ELR (cell line): ENCODE measurements at places on chromosomes 12 and 14.

GRCh38 chr12:46549527-46550265 is 177.1 kb upstream of the SLC38A2 start:
- peak; percentile 97 for DNase-seq

GRCh38 chr14:85533023-85533860 is 3.3 kb downstream of the FLRT2 start:
- peak; percentile 86 for DNase-seq

GRCh38 chr12:27865421-27865820 is 85.4 kb upstream of the MANSC4 start:
- DNase-seq, result peak; percentile 70

DNA sequence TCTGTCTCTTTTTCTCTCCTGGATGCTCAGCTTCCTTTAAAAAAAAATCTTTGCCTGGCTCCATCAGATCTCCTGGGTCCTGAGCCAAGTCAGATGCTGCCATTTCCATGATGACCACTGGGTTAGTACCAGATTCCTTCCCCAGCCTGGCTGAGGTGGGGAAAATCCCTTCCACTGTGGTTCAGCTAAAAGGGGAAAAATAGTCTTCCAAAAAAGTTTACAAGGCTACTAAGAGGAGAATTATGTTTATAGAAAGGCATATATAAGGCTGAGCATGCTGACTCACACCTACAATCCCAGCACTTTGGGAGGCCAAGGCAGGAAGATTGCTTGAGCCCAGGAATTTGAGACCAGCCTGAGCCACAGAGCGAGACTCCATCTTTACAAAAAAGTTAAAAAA is 28.4 kb upstream of the GAS2L3 start:
- DNase-seq, result peak; percentile 18

- no peak for DNase-seq
Measured at GRCh38 chr12:109359131-109359690, 11.5 kb downstream of the MYO1H start.

DNA sequence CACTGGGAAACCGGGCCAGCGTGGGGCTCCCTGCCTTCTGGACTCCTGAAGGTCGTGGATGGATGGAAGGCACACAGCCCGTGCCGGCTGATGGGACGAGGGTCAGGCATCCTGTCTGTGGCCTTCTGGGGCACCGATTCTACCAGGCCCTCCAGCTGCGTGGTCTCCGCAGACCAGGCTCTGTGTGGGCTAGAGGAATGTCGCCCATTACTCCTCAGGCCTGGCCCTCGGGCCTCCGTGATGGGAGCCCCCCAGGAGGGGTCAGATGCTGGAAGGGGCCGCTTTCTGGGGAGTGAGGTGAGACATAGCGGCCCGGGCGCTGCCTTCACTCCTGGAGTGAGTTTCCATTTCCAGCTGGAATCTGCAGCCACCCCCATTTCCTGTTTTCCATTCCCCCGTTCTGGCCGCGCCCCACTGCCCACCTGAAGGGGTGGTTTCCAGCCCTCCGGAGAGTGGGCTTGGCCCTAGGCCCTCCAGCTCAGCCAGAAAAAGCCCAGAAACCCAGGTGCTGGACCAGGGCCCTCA is 26.9 kb downstream of the HIP1R start:
- DNase-seq, result no peak

GRCh38 chr14:105830171-105830570 is 303.8 kb downstream of the TMEM121 start:
- DNase-seq, result no peak

DNA sequence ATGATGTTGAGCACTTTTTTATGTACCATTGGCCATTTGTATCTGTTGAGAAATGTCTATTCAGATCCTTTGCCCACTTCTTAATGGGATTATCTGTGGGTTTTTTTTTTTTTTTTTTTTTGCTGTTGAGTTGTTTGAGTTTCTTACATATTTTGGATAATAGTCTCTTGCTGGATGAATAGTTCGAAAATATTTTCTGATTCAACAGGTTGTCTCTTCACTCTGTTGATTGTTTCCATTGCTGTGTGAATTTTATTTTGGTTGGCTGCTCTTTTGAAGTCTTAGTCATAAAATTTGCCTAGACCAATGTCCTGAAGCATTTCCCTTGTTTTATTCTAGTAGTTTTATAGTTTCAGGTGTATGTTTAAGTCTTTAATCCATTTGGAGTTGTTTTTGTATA is 64.5 kb downstream of the CAND1 start:
- no peak for DNase-seq

DNA sequence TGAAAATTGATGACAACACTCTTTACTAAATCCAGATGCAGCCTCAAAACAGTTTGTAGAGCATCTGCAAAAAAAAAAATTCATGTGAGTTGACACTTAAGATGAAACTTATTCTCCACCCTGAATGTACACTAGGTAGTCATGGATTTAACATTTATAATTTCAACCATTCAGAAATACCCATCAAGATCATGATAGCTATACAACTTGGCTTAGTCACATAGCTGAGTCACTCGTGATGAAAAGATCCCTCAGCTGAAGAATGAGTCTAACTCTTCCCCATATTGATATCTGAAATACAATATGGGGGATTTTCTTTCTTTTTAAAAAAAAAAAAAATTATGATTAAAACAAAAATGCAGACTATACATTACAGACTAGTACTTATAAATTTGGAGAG is 104.8 kb upstream of the PLEKHG7 start:
- DNase-seq, result peak; percentile 89

DNA sequence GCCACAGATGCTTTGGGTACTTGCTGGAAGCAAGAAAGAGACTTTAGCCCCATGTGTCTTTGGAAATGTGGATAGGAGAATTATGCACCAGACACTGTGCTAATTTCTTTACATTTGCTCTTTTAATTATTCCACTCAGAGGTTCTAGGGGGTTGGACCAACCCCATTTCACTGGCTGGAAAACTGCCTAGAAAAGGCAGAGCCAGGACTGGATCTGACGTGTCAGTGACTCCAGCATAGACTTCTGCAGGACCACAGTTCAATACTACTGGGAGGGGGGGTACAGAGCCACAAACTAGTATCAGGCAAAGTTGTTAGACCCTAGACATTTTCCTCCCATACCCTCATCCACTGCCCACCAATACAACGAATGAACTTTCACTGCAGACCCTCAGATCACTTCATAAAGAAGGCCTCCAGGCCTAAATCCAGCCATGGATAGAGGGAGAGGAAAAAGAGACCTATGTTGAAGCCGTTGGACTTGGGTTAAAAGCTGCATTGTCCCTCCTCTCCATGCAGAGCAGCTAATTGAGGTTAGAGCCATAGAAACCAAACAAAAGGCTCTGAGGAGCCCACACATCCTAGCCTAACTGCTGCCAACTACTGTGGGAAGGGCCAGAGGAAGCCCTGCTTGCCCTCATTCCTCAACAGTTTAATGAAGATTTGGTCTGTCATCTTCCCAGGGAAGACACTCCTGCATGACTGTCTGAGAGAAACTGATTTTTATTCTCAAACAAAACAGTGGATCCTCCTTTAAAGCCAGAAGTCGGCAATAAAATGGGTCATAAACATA is 68.7 kb downstream of the STON2 start:
- DNase-seq, result no peak

- no peak for DNase-seq
Measured at GRCh38 chr12:115687094-115687493, 590.4 kb downstream of the MED13L start.

DNA sequence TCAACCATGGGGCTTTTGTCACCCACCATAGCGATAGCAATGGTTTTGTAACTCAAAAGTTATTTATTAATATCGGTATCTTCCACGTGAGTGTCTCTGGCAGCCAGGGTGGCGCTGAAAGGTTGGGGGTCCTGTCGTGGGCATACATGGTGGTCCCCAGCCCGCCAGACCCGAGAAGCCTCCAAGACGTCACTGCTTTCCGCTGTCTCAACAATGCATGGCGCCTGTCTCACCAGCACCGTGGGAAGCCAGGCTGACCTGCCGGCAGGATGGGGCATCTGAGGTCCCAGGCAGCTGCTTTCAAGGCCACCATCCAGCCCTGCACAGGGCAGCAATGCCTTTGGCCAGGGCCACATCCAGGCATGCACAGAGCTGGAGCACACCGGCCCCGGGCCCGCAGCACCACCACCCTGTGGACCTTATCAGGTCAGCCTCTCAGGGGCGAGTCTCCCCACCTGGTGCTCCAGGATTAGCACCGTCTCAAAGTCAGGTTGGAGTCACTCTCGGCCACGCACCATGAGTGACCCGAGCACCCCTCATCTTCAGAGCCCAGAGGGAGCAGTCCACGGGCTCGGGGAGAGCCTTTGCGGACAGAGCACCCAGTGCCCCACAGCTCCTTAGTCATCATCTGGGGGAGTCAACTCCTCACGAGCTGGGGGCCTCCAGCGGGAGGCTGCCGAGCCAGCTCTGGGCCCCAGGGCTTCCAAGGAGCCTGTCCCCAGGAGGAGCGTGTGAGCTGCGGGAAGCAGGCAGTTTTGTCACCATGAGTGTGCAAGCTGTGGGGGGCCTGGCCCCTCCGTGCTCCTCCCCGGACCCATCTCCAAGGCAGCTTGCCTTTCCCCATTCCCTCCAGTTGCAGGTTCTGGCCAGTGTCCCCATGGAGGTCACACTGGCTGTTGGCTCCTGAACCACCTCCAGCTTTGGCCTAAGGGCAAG is 14.6 kb upstream of the C14orf180 start:
- DNase-seq, result no peak
